ENCODE measurements at places on chromosomes 12 and 14.

GRCh38 chr12:1126091-1126490, 135.1 kb downstream of the ERC1 start:
- no peak for DNase-seq

GRCh38 chr12:123389560-123390351, 5.8 kb downstream of the KMT5A start:
- DNase-seq: peak; percentile 10

- no peak for DNase-seq
These were observed 156.7 kb upstream of the RTL1 start for GRCh38 chr14:101060171-101060601.

- DNase-seq: no peak
These were observed 6.4 kb downstream of the LACRT start for GRCh38 chr12:54628186-54628846.

- DNase-seq: no peak
These were observed 38.7 kb upstream of the NCOR2 start for GRCh38 chr12:124605883-124606774.

GRCh38 chr14:104315625-104316024, 177.2 kb downstream of the KIF26A start:
- DNase-seq: no peak

DNA sequence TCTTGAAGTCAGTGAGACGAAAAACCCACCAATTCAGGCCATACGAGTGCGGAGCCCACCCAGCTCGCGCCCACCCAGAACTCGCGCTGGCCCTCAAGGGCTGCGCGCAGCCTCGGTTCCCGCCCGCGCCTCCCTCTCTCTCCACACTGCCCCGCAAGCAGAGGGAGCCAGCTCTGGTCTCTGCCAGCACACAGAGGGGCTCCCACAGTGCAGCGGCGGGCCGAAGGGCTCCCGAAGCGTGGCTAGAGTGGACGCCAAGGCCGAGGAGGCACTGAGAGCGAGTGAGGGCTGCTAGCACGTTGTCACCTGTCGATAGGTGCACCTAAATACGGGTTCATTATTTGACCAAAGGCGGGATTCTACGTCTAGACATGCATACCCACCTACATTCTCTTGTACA, 2.2 kb upstream of the CDKN3 start:
- no peak for DNase-seq

DNA sequence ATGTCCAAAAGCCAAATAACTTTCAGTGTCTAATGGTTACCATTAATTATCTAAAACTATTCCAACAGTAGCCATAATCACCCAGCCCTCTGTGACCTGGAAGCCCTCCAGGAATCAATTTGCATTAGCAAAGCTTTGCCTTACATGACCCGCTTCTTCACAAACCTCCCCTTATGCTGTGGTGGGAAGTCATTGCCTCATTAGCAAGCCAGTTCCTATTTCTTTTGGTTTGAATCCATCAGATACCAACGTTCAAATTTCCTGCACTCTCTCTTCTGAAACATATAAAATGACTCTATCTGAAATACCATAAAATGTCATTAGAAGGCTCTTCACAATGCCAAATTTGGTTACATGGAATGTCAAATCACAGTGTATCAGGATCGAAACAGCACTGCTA, 268.3 kb upstream of the PRKD1 start:
- DNase-seq: no peak

- no peak for DNase-seq
These were observed 82.6 kb upstream of the GTF2A1 start for GRCh38 chr14:81303258-81303935.

DNA sequence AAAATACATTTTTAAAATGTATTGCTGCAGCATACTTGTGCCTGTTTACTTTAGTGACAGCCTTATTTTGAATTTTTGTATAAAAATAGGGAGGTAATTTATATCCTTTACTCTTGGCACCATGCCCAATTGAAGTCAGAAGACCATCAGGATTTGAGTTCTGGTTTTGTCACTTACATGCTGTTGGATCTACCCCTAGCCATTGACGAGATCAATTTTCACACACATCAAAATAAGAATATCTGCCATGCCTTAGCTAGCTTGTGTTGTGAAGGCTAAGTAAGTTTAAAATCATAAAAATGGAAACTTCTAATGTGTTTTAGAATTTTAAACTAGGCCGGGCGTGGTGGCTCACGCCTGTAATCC, 381.8 kb downstream of the KCNH5 start:
- DNase-seq: no peak

- no peak for DNase-seq
These were observed 326.1 kb upstream of the RTL1 start for GRCh38 chr14:101229666-101230065.

GRCh38 chr12:52838609-52839435, 4.7 kb upstream of the KRT79 start:
- DNase-seq: no peak

GRCh38 chr12:102478405-102479098, 1.8 kb downstream of the IGF1 start:
- no peak for DNase-seq

- DNase-seq: no peak
These were observed 8.4 kb upstream of the EP400 start for GRCh38 chr12:131941116-131941986.

DNA sequence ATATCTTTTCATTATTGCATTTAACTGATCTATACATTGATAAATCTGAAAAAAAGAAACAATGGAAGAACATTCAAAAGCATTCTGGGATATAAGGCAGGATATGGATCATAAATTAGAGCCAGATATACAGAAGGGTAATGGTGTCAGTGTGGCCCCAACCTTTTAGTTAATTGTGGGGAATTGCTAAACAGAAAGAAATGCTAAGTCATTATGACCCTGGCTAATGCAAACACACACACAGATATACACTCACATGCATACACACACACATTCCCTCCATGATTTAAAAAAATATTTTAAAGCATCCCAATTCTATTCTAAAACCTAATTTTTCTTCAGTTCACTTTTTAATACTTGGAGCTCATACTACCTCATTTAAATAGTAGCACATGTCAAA, 404.5 kb downstream of the BCAT1 start:
- no peak for DNase-seq

GRCh38 chr14:64701660-64702059, 2.6 kb upstream of the PLEKHG3 start:
- DNase-seq: no peak

GRCh38 chr12:46659032-46659650, 166.7 kb downstream of the SLC38A4 start:
- DNase-seq: no peak
